ENCODE measurements at places on chromosomes 16 and 17. TPM values are rescaled to one million over a fixed set of nuclear protein-coding genes. Genes with fewer than 3 reads are reported as not detected.

CUEDC1 gene
- 29.5 TPM for total RNA-seq

DNA sequence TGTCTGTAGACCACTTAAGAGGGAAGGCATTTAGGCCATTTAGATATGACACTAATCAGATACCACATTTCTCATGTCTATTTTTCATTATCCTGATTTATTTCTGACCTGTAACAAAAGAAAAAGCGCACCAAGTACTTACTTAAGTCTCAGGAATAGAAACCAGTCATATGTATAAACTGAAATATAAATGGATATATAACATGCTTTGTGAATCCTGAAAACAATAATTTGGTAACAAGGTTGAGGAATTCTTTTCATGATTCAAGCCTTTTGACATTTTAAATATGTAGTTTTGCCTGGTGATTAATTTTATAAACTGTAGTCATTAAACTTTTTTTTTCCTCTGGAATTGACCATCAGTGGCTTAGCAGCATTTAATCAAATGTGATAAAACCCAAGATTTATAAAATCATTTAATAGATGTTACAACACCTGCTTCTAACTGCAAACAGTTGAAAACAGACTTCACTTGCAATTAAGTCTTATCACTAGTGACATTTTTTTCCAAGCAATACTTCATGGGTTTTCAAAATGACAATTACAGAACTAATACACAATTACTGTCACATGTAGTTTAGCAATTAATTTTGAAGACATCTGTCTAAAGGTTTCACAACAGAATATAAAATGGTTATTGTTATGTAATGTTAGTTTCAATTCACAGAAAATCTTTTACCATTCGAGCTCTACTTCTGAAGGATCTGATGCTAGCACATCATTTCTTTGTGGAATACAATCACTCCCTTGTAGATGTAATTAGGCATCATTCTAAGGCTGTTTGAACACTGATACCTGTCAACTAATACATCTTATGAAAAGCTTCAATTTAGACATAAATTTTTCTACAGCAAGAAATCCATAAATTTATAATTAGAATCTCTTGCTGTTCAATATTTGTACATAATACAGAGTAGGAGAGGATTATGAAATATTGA is 110.3 kb downstream of the TOX3 start:
- no peaks in the 10 kb centered on the region for H3K4me1 ChIP-seq
- no peaks in the 10 kb centered on the region for H3K36me3 ChIP-seq
- no peak overlapping the region for H3K27ac ChIP-seq

EVI2A gene
- 6.9 TPM for total RNA-seq

SLC5A2 gene
- total RNA-seq: 0.71 TPM

- H3K4me1 ChIP-seq: peaks cover 6% of the 10 kb centered on the region
- no peaks in the 10 kb centered on the region for H3K27me3 ChIP-seq
- peaks cover 9% of the 10 kb centered on the region for H3K36me3 ChIP-seq
Measured at GRCh38 chr17:16121915-16122314, 93.4 kb downstream of the NCOR1 start.

DNA sequence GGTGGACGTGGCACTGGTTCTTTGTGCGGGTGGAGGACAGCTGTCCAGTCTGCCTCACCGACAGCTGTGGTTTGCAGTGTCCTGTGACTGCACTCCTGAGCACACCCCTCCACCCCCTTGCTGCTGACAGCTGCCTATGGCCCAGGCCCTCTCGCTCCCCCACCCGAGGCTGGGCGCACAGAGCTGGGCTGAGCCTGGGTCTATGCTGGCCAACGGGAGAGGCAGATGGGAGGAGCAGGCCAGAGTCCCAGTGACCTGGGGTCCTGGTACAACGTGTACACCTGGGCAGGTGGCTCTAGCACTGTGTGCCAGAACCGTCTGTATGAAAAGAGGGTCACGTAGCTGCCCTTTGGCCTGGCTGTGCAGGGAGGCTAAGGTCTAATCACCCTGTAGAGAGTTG is 30.5 kb downstream of the BAIAP2 start:
- H3K27ac ChIP-seq: no peak overlapping the region
- peaks cover 67% of the 10 kb centered on the region for H3K4me1 ChIP-seq
- no peaks in the 10 kb centered on the region for H3K27me3 ChIP-seq
- H3K36me3 ChIP-seq: no peaks in the 10 kb centered on the region

Data from sigmoid colon (tissue), 7 donors.